WERI-Rb-1 (cell line): ENCODE measurements at places on chromosomes 5 and 9.

DNA sequence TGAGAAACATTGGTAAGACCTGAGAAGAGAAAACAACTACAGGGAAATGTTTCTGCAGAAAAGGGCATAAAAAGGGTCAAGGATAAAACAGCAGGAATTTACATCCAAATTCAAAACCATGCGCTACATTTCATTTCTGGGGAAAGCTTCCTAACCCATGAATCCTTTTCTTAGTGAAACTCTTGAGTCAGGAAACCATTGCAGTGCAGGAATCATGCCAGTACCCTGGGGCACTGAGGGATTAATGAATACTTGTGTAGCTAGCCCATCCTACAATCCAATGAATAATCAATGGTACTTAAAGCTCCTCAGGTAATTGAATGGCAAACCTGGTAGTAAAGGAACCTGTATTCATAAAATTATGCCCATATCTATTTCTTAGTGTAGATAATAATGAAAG lies 580.5 kb downstream of the TLE1 start:
- no peak for DNase-seq

DNA sequence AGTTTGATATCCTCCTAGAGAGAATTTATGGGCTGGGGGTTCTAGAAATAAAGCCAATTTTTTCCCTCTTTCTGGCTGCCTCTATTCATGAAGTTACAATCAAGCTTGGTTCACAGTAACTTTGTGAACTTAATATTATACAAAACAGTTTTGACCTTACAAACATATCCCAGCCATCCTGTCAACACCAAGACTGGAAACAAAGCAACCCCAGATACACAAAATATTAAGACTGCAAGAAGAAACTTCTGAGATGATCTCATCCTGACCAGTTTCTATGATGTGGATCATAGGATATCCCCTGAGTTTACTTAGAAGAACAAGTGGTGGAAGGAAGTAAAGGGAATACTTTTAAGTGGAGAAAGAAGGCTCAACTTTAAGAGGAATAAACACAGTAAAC lies 28.3 kb upstream of the CER1 start:
- DNase-seq = no peak

- no peak for DNase-seq
Observed at GRCh38 chr9:109597496-109597895, 99.4 kb upstream of the PTPN3 start.

DNA sequence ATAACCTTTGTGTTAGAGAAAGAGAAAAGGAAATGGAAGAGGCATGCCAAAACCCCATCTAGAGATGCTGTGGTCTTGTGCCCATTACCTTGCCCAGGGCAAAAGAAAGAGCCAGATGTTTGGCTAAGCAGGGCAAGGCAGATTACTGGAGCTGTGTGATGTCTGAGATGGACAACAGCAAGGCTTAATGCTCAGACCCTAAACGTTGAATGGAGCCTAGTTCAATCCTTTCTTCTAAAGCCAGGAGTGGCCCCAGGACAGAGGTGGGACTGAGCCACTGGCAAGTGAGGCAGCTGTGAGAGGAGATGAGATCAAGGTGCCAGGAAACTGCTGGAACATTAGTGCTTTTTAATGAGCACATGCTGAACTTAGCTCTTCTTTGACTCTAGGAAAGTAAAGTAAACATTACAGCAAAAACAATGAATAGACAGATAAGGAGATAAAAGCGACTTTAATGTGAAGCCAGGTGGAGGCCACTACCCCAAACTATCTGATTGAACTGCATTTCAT lies 143.0 kb upstream of the EGFLAM start:
- DNase-seq = no peak

- DNase-seq = no peak
Observed at GRCh38 chr5:137822984-137823383, 44.7 kb upstream of the MYOT start.

- no peak for DNase-seq
Observed at GRCh38 chr9:123263227-123263626, 5.2 kb downstream of the STRBP start.

DNA sequence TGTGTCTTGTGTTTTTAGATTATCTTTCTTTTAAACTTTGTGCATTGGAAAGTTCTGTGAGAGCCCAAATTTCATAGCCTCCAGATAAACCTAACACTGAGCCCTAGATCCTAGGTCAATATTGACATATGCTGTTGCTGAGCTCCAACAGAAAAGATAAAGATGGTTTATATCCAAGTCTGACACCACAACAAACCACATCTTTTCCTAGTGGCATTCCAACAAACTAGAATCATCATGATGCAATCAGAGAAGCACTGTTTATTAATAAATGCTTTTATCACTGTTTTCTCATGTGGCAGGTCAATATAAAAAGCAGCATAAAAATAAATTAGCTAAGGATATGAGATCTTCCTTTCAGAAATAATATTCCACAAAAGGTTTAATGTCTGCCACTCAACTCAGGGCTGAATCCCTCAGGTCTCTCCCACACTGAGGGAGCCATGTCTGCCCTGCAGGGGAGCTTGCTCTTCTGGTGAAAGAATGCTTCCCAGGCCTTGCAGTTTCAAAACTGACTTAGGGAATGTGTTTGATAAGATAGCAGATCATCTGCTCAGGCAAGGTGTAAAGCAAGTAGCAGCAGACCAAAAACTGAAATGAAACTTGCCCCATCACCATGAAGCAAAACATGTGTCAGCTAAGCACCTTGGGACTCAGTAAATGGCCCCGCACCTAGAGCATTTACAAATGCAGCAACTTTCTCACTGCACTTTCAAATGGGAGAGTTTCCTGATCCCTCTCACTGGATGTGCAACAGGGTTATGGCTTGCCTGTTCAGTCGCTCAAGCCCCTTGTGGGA lies 493.0 kb downstream of the AGTPBP1 start:
- no peak for DNase-seq

GRCh38 chr5:54673523-54674225 lies 156.1 kb downstream of the SNX18 start:
- no peak for DNase-seq

- peak; percentile 27 for DNase-seq
Observed at GRCh38 chr5:137296213-137296781, 202.8 kb downstream of the SPOCK1 start.

- DNase-seq = peak; percentile 60
Observed at GRCh38 chr9:69583645-69584234, 88.4 kb downstream of the APBA1 start.

DNA sequence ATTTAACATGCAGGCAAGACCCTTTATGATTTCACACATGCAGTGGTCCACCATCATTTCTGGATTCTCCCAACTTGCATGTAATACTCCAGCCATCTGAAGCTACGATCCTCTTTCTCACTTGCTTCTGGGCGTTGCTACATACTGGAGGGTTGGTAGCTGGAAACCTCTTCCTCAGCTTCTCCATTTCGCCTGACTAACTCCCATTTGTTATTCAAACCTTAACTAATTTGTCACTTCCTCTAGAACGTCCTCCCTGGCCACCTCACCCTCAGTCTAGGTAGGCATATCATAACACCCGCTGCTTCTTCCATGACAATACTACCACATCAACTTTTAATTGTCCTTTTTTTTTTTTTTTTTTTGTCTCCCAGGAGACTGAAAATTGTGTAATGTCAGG lies 72.6 kb upstream of the EQTN start:
- DNase-seq = no peak

- DNase-seq = no peak
Observed at GRCh38 chr9:15018096-15018637, 107.9 kb upstream of the FREM1 start.
